ENCODE measurements at places on chromosomes 7 and 10. TPM values are rescaled to one million over a fixed set of nuclear protein-coding genes. Genes with fewer than 3 reads are reported as not detected.

CCDC3 gene
- 1.4 TPM for total RNA-seq

IRF5 gene
- 15.9 TPM for total RNA-seq

RSPH10B2 gene
- total RNA-seq = not detected

DNAJC9 gene
- total RNA-seq = 50.9 TPM

Measured in A549 treated with dexamethasone at 1 μM for 4 hours (cell line).